ENCODE measurements at places on chromosomes 13 and 19.

- DNase-seq = no peak
Measured at GRCh38 chr13:72973234-72973633, 85.6 kb upstream of the KLF5 start.

GRCh38 chr19:1455336-1456120 is 5.6 kb downstream of the APC2 start:
- DNase-seq = peak; percentile 97

DNA sequence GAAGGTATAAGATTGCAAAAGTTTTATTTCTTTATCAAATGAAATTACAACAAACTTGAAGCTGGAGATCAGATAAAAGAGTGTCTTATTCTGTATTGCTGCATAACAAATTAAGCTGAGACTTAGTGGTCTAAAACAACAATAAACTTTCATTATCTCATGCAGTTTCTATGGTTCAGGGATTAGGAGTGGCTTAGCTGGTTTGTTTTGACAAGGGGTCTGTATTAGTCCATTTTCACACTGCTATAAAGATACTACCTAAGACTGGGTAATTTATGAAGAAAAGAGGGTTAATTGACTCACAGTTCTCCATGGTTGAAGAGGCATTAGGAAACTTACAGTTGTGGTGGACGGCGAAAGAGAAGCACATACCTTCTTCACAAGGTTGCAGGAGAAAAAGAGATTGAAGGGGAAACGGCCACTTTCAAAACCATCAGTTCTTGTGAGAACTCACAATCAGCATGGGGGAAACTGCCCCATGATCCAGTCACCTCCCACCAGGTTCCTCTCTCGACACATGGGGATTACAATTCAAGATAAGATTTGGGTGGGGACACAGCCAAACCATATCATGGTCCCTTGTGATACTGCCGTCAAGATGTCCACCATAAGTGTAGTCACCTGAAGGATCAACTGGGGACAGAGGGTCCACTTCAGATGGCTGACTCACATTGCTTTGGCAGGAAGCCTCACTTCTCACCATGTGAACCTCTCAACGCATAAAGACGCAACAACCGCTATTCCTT is 97.8 kb downstream of the RNF17 start:
- no peak for DNase-seq

- no peak for DNase-seq
Measured at GRCh38 chr13:39777021-39777420, 121.6 kb downstream of the COG6 start.

DNA sequence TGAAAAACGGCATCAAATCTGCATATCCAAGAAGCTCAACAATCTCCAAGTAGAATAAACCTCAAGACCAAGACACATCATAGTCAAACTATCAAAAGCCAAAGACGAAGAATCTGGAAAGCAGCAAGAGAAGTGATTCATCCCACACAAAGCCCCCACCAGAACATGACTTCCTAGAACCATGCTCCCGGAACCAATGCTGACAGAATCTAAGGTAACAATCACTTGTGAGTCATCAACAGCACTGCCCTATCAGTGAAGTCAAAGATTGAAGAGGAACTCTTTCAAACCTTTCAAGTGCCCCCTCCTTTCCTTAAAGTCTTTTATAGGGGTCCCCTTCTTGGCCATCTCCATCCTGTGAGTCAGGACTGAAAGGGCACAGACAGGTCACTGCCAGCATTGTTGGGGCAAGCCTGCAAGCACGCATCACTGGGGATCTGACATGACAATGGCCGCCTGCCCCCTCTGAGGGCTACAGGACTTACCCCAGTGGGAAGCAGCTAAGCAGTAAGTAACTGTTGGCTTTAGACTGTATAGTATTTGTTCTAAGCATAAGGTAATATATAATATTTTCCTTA is at the start of gene CCDC70:
TSS of gene CCDC70 (plus strand) at position 247 of the 578 bp plus-strand sequence. CDS start 3,443 bp downstream, outside the sequence.
- no peak for DNase-seq

DNA sequence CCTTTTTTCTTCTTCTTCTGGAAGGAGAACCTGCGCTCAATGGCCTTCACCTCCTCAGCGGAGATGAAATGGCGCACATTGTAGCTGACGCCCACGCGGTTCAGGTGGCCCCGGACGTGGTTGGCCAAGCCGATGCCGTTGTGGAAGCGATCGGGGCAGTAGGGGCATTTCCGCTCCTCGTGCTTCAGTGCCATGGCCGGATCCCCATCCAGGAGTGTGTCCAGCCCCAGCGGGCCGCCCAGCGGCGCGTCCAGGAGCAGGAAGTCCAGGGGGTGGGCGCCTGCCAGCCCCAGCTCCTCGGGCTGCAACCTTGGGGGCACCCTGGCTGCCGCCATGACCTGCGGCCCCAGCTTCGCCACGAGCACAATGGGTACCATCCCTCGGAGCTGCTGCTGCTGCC is 11.2 kb downstream of the WIZ start:
- no peak for DNase-seq

- DNase-seq = no peak
Measured at GRCh38 chr13:27189192-27189591, 17.6 kb upstream of the USP12 start.

DNA sequence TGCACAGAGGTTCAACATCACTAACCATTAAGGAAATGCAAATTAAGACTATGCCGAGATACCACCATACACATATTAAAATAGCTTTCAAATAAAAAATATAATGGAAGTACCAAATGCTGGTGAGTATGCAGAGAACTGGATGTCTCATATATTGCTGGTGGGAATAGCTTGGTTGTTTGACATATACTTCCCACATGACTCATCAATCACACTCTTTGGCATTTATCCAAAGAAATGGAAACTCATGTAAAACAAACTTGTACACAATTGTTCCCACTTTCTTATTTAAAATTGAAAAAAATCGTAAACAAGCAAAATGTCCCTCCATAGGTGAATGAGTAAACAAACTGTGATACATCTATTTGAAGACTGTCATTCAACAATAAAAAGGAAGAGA is 982.6 kb upstream of the ATXN8OS start:
- no peak for DNase-seq

DNA sequence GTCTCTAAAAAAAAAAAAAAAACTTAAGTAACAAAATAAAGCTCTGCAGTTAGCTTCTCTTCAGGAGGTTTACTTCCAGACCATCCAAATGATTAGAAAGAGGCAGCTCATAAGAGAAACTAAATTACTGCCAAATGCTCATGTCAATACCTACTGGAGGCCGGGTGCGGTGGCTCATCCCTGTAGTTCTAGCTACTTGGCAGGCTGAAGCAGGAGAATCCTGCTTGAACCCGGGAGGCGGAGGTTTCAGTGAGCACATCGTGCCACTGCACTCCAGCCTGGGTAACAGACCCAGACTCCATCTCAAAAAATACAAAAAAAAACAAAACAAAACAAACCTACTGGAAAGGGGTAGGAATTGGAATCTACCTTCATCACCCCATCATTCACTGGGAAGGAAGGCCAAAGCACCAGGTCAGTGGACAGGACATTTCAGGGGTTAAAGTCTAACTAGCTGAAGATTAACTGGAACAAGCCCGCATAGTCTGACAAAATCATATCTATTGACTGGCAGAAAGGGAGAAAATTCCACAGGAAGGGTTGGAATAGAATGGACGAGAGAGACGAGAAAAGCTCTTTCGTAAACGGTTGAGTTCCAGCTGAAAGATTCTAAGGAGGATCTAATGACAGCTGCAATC is 1.3 kb downstream of the ZFP14 start:
- no peak for DNase-seq

DNA sequence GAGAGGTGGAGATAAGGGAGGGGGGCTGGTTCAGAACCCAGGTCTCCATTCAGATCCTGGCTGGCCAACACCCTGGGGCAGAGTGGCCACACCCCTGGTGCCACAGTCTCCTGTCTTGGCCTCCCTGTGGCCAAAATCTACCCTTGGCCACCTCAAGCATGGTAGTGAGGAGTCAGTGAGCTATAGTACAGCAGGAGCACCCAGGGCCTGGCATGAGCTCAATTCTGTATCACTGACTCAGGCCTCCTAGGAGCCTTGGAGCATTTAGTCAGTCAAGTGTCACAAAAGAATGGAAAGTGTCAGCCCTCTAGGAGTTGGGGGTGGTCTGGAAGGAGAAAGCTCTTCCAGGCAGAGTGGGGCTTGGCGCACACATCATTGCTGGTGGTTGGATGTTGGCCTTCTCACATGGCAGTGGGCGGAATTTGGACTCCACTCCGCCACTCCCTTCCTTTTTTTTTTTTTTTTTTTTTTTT is 6.6 kb upstream of the CD79A start:
- DNase-seq = no peak

DNA sequence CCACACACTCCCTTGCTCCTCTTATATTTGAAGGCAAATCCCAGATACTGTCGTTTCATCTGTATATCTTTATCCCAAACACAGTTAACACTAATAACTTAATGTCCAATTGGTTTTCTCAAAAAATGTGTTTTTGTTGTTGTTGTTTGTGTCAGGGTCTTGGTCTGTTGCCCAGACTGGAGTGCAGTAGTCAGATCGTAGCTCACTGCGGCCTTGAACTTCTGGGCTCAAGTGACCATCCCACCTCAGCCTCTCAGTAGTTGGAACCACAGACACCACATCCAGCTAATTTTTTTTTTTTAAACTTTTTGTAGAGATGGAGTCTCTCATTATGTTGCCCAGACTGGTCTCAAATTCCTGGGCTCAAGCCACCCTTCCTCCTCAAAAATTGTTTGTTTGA is 137.7 kb downstream of the PDS5B start:
- DNase-seq = no peak

DNA sequence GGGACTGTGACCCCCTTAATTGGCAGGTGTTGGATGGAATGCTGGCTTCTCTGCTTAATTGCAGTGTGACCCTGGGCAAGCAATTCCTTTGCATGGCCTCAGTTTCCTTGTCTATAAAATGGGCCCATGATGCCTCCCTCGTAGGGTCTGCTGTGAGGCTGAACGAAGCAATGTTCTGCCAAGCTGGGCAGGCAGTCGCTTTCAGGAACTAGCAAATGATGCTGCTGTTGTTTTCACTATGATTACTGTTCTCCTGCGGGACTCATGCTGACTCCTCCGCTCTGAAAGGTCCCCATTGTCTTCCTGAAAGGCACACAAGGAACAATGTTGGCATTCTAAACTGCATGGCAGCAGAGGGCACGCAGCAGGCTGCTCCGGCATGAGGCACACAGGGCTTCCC is 6.8 kb downstream of the BICRA start:
- DNase-seq = no peak

DNA sequence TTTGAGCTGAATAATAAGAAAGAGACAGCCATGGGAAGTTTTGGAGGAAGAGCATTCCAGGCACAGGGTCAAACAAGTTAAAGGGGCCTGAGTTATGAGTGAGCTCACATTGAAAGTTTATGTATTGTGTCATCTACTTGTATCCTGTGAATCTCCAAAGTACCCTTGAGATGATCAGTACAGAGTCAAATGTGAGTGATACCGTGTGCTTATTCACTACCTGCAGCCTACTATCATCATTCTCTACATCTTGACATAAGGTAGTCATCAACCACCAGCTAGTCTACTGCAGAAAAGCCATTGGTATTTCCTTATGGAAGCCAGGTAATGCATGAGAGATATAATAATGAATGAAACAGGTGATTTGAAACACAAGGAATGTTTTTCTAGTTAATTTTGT is 3.0 kb upstream of the KCTD12 start:
- DNase-seq = no peak

GRCh38 chr13:27088619-27089018 is 83.0 kb downstream of the USP12 start:
- DNase-seq = no peak

DNA sequence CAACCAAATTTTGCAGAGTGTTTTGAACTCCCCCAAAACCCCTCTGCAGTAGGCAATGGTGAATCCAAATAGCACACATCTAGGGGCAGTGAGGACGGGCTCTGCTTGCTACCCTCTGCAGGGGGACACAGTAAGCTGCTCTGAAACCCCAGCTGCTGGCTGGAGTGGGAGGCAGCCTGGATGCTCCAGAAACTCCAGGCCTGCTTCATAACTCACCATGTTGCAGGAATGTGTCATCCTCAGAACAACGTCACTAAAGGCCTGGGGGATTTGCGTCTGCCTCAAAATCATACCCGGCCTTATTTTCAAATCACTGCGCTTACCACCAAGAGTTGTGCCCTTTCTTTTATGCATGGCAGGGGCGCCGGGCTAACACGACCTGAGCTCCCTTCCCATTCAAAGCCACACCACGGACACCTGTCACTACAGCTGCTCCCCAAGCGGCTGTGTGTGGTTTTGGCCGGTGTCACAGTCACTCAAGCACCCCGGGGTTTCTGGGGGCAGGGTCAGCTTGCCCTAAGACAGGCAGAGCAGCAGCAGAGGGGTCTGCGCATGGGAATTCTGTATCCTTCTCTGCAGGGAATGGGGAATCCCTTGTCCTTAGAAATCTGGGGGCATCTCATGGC is 93.9 kb downstream of the TSHZ3 start:
- DNase-seq = no peak

DNA sequence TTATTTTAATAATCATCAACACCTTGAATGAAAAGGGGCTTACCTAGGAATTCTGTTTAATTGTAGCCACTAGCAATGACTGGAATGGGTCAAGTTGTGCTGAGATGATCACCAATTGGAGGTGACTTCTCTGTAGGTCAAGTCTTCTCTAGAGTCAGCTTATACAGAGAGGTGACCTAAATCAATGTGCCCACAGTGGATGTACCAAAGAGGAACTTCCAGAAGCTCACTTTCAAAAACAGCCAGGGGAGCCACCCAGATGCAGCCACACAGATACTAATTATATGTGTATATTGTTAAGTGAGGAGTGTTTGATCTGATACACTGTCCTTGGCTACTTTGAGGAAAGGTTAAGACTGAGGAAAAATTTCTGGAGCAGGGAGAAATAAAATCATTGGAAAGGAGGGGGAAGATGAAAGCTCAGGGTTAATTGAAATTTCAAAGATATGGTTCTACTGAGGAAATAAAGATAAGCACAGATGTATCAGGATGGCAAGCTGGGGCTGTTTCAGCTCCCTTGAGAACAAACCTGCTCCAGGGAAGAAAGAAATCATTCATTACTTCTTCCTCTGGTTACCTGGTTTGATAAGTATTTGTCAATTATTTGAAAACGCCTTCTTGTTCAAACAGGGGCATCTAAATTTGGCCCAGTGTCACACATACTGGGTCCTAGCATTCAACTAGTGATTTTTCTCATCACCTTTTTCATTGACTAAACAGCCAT is 5.1 kb downstream of the GPR183 start:
- DNase-seq = no peak

DNA sequence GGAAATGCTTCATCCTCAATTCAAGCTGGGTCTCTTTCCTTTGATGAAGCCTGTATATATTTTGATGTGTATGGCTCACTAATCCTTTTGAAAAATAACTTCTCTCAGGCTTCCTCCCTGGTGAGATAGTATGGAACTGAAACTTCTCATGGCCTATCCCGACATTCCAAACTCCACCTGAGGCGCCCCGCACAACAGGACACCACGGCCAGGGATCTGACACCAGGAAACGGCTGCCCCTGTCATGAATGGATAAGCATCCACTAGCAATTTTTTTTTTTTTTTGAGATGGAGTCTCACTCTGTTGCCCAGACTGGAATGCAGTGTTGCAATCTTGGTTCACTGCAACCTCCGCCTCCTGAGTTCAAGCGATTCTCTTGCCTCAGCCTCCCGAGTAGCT is 16.4 kb downstream of the SLC7A1 start:
- no peak for DNase-seq

- DNase-seq = peak; percentile 10
Measured at GRCh38 chr19:43872547-43873336, 45.6 kb downstream of the ZNF283 start.

- DNase-seq = no peak
Measured at GRCh38 chr13:113595131-113595530, 10.6 kb downstream of the TFDP1 start.

- no peak for DNase-seq
Measured at GRCh38 chr19:3669082-3669946, 31.0 kb downstream of the PIP5K1C start.

GRCh38 chr19:52659013-52659412 is 20.9 kb upstream of the ZNF83 start:
- DNase-seq = no peak

GRCh38 chr13:35700671-35701070 is 224.2 kb upstream of the MAB21L1 start:
- DNase-seq = no peak
